ENCODE measurements at places on chromosomes 4 and X. TPM values are rescaled to one million over a fixed set of nuclear protein-coding genes. Genes with fewer than 3 reads are reported as not detected.

The SLC6A8 gene
- total RNA-seq: 16.2 TPM

The GLRB gene
- total RNA-seq: 6.3 TPM

The MTMR8 gene
- total RNA-seq: 4.3 TPM

The PLAC8 gene
- 3.5 TPM for total RNA-seq

GRCh38 chrX:69627744-69628143 lies 11.8 kb downstream of the EDA start:
- DNase-seq: no peak

- no peak for DNase-seq
These were observed 9.8 kb upstream of the ANXA5 start for GRCh38 chr4:121706595-121707021.

GRCh38 chr4:4457803-4458553 lies 71.1 kb downstream of the NSG1 start:
- no peak for DNase-seq

- no peak for DNase-seq
These were observed 95.2 kb upstream of the DKK2 start for GRCh38 chr4:107131295-107131694.

DNA sequence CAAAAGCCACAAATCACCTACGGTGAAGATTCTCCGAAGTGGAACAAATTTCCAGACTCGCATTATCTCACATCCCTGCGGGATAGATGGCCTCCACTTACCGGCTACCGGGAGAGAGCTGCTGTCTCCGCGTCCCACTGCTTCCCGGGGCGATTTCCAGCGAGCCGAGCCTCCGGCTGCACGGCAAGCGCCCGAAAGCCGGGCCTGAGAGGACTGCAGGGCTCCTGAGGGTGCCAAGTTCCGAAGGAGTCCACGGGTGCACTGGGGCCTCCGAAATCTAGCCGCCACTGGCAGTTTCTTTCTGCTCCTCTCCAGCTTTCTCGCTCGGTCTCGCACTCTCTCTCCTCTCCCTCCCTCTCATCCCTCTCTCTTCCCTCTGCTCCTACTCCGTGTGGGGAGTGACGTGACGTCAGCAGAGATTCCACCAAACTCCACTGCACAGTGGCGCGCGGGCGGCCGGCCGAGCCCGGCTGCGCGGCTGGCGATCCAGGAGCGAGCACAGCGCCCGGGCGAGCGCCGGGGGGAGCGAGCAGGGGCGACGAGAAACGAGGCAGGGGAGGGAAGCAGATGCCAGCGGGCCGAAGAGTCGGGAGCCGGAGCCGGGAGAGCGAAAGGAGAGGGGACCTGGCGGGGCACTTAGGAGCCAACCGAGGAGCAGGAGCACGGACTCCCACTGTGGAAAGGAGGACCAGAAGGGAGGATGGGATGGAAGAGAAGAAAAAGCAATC lies 14.0 kb upstream of the PITX2 start:
- DNase-seq: peak; percentile 65

DNA sequence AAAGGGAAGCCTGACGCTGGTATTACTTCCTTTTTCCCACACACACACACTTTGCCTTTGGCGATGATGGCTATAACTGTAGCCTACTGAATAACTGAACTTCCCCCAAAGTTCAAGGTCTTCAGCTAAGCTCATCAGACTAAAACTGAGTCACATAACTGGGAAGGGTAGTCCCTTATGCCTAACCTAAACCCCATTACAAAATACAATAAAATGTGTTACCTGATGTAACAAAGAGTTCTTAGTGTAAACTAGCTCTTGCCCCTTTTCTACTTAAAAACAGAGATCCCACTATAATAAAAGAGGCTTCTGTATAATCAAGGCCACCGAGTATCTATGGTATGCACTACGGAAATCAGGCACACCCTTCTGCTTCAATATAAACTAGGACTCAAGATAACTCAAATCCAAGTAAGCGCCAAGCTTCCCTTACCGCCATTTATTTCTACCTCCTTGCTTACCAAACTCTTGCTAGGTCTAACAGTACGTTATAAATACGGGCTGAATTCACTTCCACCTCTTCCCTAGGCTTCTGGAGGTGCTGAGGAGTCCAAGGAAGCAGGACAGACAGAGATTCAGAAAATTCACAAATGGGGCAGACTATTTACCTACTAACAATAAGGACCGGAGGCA lies 2.4 kb downstream of the OTUD4 start:
- DNase-seq: no peak

GRCh38 chr4:6106156-6106555 lies 87.9 kb upstream of the C4orf50 start:
- DNase-seq: no peak

DNA sequence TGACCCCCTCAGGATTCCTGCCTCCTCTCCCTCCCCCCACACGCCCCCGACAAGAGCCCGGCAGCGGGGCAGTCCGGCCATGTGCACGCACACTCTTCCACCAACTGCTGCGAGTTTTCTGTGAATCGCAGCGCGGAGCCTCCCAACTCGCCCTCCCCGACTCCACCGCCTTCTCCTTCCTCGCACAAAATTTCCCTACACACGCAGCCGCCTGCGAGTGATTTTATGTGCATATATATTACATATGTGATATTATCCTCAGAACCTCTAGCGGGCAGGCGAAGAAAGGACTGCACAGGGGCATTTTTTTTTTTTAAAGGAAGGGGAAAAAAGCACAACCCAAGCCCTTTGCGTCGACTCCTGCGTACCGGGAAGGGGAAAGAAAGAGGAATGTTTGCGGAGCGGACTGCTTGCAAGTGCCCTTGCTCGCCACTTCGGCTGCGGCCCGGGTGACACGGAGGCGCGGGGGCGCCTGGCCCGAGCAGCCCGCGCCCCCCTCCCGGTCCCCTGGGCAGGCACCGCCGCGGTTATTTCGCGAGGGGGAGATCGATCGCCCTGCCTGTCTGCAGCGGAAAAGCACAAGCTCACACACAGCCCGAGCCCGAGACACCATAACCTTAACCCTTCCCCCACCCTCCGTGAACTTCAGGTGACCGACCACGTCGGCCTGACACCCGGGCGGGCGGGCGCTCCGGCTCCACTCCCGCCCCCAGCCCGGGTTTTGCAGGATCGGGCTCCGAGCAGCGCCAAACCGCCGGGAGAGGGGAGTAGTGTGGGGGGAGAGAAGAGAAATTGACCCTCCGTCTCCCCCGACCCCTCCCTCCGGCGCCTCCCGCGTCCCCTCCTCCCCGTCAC lies 2.3 kb downstream of the ZNF827 start:
- peak; percentile 78 for DNase-seq

DNA sequence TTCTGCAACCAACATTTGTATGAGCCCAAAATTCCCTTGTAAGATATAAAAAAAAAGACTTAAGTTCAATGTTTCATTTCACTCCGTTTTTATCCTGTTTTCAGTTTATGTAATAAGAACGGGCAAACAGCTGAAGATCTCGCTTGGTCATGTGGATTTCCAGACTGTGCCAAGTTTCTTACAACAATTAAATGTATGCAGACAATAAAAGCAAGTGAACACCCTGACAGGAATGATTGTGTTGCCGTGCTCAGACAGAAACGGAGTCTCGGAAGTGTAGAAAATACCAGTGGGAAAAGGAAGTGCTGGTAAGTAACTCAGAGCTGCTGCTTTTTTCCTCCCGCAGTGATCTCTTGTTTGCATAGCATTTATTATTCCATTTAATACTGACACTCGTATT lies 2.8 kb downstream of the ANKRD37 start:
- DNase-seq: no peak

GRCh38 chr4:149108626-149109025 lies 666.4 kb upstream of the NR3C2 start:
- DNase-seq: no peak

- no peak for DNase-seq
These were observed 234.1 kb downstream of the CPE start for GRCh38 chr4:165612936-165613335.

Data from aorta (tissue), 5 donors.